Cardiac fibroblast (primary cell): ENCODE measurements at places on chromosomes 6 and 20.

- DNase-seq: peak; percentile 97
Observed at GRCh38 chr6:125812394-125813292, 21.9 kb downstream of the NCOA7 start.

DNA sequence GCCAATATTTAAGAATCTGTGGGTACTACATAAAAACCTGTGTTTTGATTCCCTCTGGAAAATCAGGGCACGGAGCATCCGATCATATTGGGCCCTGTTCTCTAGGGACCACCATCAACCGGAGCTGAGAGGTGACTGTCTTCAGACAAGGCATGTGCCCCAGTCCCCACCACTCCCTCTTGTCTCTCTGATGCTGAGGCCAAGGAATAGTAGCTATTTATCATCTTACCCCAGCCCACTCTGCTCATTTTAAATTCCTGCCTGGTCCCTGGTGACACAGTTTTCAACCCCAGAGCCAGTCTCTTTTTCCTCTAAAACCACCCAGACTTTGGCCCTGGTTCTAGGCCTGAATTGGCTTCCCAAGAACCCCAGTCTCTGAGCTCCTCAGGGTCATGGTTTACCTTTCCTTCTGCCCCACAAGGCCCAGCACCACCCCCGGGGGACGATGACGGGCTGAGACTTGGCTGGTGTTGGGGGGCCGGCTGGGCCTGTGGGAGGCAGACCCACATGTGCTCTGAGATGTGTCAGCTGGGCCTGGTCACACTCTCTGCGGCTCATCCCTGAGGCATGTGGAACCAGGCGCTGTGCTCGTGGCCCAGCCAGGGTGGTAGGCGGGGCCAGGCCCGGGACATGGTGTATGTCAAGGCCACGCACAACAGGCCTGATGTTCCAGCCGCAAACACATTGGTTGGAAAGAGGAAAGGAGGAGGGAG lies 114.4 kb downstream of the CEBPB start:
- peak; percentile 97 for DNase-seq

- peak; percentile 94 for DNase-seq
Observed at GRCh38 chr20:11890331-11891076, 27.2 kb upstream of the BTBD3 start.

- DNase-seq: no peak
Observed at GRCh38 chr6:50846852-50847155, 28.1 kb downstream of the TFAP2B start.

- DNase-seq: no peak
Observed at GRCh38 chr20:5586720-5587119, 163.5 kb upstream of the SHLD1 start.

DNA sequence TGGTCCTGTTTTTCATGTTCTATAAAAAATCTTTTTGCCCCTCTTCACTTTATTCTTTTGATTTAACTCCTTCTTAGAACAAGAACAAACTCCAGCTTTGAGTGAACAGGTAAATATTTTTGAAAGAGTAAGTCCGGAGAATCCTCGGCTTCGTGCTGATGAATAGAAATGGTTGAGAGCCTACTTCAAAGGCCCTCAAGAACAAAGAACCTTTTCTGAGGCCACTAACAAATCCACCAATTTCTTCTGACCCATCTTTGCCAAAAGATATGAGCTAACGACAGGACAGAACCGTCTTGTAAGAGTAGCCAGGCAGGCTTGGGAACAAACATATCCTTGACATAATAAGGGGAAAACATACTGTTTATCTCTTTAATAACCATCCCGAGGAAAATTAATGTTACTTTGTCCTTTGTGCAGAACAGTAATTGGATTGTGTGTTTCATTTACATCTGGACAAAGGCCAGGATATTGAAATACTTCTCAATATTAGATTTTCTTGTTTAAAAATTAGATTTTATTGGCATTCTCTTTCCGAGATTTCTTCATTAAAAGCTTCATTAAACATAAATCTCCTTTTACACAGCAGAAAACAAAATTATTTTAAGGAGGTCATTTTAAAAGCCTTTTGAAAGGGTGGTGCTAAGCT lies 52.9 kb downstream of the NOX3 start:
- DNase-seq: no peak

DNA sequence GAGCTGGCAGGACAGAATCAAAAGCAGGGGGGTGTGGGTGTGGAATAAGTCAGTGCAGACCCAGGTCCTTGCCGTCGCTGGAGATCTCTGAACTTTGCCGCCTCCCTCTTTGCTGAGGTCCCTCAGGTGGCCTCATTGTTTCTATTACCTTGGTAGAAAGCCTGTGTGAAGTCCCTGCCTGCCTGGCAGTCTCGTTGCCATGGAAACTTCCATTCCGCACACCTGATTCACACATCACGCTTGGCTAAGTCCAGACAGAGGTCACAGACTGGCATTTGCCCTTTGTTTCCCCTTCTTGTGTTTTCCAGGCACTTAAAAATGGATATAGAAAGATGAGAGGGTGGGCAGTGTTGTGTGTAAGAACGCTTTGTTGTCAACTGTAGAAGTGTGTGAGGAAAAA lies 260.6 kb downstream of the PRL start:
- no peak for DNase-seq

DNA sequence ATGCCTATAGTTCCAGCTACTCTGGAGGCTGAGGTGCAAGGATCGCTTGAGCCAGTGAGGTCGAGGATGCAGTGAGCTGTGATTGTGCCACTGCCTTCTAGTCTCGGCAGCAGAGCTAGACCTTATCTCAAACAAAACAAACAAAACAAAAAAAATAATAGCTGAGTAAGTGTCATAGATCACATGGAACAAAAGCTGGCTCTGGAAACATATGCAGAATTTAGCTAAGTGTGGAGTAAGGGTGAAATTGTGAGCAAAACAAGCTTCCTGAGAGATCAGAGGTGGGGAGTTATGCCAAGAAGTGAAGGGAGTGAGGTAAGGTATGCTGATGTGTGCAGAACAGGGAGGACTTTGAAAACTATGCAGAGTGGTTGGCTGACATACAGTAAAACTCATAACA lies 18.7 kb downstream of the SGK1 start:
- DNase-seq: peak; percentile 88

- no peak for DNase-seq
Observed at GRCh38 chr6:40378071-40378724, 209.0 kb downstream of the LRFN2 start.

DNA sequence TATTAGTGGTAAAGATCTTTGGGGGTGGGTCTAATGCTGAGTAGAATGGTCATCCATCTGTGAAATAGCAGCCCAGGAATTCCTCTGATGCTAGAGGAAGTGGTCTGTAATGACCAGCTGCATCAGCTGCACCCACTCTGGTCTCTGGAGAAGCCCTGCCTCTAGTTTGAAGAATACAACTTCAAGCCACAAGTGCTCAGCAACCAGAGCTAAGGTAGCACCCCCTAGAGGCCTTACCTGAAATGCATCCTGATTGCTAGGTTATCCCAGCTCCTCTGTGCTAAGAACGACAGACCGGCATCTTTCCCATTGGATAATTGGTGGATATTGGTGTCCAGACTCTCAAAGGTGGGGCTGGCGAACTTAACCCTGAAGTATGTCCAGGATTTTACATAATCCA lies 58.2 kb downstream of the DNAH8 start:
- no peak for DNase-seq

DNA sequence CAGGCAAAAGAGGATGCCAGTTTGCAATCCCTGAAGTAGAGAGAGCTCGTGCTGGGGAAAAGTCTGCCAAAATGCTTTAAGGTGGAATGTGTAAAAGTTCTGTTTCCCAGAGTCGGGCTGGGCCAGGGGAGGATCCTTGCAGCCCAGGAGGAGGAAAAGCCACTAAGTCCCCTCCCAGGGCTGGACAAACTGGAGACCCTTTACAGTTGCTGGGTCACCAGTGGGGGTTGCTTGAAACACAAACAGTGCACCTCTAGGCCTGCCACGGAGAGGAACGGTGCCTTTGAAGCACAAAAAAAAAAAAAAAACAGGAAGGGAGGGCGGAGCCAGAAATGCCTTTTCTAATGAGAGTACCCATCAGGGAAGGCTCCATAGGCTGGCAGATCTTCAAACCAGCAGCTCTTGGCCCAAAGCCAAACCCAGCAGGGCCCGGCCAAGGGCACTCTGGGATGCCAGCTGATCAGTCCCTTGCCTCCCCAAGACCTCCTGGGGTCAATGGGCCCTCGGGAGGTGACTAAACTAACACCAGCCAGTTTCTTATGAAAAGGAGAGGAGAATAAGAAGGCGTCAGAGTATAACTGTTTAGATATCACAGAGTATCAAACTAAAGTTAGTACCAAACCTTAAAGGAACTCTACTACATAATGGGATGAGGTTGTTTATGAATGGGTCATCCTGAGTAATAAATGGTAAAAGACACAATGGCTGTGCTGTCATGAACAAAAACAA lies 23.7 kb downstream of the HLA-A start:
- DNase-seq: peak; percentile 53

DNA sequence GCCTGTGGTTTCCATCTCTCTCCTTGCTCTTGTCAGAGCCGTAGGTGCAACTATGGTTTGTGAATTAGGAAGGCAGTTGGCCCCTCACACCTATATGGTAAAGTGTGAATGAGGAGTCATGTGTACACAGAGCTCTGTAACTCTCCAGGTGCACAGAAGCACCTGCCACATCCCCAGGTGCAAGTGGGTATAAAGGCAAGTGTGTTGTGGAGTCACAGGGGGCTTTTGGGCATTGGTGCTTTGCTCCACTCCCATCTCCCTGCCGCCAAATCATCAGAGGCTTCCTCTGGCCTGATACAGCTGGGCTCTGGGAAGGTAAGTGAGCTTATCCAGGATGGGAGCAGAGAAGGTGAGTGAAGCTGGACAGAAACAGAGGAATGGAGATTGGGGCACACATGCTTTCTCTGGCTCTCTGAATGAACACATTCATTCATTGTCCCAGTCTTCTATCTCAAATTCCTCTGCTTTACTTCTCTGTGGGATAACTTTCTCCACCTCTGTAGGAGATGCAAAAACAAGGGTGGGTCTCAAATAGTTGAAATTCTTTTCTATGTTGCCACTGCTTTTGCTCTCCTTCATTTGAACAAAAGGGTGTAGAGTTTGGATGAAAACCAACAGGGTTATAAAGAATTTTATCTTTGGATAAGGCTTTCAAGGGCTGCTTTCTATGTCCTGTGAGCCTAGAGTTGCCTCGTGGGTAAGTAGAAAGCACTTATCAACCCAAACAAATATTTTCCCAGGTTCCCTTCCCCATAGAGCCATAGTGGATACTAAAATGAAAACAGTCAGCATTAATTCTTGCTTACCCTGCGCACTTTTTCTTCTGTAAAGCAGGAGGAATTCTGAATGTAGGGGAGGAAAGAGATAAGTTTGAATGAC lies 45.0 kb upstream of the RIPOR2 start:
- peak; percentile 85 for DNase-seq

- no peak for DNase-seq
Observed at GRCh38 chr6:106869203-106869602, 105.3 kb downstream of the CD24 start.

DNA sequence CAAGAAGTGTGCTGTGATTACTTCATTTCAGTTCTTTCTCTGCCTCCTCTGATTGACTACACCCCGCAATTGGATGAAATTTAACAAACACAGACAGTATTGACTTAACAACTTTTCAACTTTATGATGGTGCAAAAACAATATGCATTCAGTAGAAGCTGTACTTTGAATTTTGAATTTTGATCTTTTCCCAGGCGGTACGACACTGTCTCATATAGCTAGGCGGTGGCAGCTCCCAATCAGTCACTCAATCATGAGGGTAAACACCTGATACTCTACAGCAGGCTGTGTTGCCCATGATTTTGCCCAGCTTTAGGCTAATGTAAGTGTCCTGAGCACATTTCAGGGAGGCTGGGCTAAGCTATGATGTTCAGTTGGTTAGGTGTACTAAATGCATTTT lies 47.6 kb upstream of the MYLIP start:
- DNase-seq: no peak

- DNase-seq: no peak
Observed at GRCh38 chr6:15194453-15194852, 51.4 kb upstream of the JARID2 start.

- DNase-seq: no peak
Observed at GRCh38 chr20:24762371-24762770, 186.7 kb upstream of the CST7 start.

GRCh38 chr6:98944598-98945081 lies 3.1 kb downstream of the FBXL4 start:
- peak; percentile 64 for DNase-seq

DNA sequence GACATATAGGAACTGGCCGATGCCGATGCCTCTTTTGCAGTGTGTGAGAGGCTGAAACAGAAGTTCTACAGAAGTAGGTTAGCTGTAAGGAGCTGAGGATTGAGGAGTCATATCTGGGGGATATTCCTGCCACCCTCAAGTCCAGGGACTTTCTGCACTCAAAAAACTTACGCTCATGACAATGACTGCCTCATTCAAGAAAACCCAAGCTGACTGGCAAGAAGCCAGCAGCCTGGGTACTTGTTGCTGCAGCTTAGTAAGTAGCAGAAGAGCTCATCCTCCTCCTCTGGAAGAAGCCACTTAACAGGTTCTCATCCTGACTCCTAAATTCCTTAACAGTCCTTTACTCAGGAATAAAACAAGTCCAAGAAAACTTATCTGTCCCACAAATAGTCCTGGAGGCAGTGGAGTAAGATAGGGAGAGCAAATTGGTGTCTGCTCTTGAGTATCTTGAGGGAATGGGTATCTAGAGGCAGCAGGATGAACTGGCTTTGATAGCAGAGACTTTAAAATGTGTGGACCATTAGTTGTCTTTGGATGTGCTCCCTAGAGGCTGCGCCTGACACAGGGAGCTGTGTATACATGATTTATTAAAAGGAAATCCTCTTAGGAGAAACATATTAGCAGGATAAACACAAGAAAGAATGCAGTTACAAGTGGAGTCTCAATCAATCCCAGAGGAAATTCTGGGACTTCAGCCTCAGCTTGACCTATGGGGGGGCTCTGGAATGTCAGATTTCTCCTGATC lies 7.4 kb downstream of the CALHM5 start:
- DNase-seq: no peak

GRCh38 chr6:35046862-35047261 lies 94.3 kb downstream of the TCP11 start:
- no peak for DNase-seq

DNA sequence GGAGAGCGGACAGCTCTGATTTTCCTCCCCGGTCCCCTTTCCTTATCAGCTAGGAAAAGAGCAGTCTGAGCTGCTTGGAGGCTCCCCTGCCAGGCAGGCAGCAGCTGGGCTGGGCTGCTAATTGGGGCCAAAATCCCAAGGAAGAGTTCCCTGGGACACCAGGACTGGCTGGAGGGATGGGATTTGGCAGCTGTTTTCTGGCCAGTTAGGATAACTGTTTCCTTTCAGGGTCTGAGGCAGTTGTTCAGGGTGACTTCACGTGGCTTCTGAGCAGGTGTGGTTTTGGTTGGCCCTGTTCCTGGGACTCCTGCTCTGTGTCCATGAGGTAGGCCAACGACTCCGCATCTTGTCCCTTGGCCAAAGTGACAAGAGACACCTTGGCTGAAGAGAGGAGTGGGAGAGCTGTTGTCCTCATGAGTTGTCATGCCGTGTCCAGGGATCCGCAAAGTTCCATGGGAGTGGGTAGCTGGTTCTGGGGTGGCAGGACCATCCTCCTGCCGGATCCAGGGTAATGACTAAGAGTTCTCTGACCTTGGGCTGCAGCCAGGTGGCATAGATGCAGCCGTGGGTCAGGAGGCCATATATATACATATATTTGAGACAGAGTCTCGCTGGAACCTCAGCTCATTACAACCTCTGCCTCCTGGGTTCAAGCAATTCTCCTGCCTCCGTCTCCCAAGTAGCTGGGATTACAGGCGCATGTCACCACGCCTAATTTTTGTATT lies 21.2 kb downstream of the MRPS18A start:
- DNase-seq: no peak
